Foreskin keratinocyte (primary cell): ENCODE measurements at places on chromosomes 6 and 20.

- no peak for DNase-seq
These were observed 7.6 kb downstream of the CEBPB start for GRCh38 chr20:50198180-50198666.

DNA sequence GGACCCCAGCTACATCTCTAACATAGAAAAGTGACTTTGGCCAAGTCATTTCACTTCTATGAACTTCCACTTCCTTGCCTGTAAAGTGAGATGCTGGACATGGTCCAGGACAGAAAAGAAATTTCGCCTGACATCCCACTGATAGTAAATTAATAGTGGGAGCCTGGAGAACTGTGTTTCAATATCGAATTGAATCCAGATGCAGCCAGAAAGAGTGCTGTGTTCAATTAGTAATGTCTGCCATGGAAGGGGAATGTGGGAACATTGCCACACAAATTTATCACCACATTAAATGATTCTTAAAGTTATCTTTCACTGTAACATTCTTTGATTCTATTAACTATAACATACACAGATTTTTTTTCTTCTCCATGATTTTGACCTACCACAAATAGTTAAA is 255.0 kb downstream of the HACE1 start:
- no peak for DNase-seq

GRCh38 chr20:47351643-47352331 is 4.7 kb downstream of the ZMYND8 start:
- DNase-seq: no peak

- DNase-seq: no peak
These were observed 43.3 kb downstream of the SULF2 start for GRCh38 chr20:47741669-47742608.

- DNase-seq: no peak
These were observed 69.9 kb downstream of the FYN start for GRCh38 chr6:111803371-111803770.

DNA sequence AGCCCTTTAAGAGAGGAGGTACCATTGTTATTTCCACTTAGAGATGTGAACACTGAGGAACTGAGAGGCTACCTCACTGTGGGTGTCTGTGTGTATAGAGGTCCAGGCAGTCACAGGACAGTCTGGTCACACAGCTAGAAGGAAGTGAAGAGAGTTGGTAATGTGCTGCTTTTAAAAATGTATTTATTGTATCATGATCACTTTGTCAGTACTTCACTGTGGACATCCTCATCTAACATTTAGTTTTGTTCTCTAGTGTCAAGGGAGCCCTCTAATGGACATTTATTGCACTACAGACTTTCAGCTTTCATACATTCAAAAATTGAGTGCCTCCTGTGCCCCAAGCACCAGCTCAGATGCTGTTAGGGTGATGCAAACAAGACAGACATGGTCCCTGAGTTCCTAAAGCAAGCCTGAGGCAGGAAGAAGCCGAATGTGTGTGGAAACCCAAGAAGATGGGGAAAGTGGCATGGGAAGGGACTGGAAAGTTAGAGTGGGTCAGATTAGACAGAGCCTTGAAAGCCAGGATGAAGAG is 123.0 kb downstream of the SLC16A10 start:
- peak; percentile 32 for DNase-seq

DNA sequence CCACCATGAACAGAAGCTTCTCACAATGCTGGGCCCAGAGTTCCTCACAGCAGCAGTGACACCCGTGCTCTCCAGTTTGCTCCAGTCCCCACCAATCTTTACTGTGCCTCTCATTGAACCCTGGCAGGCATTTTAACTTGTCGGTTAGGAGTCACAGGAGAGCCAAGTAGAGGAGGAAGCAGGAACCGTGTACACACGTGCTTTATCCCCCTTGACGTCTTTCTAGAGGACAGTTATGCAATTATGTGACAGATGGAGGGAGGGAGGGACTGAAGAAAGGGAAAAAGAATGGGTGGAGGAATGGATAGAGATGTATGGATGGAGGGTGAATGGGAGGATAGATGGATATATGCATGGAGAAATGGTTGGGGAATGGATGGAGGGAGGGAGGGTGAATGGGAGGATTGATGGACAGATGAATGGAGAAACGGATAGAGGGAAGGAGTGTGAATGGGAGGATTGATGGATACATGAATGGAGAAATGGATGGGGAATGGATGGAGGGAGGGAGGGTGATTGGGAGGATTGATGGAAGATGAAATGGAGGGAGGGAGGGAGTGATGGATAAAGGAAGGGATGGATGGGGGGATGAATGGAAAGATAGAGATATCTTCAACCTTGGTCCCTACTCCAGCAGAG is 26.0 kb downstream of the RBM38 start:
- no peak for DNase-seq

DNA sequence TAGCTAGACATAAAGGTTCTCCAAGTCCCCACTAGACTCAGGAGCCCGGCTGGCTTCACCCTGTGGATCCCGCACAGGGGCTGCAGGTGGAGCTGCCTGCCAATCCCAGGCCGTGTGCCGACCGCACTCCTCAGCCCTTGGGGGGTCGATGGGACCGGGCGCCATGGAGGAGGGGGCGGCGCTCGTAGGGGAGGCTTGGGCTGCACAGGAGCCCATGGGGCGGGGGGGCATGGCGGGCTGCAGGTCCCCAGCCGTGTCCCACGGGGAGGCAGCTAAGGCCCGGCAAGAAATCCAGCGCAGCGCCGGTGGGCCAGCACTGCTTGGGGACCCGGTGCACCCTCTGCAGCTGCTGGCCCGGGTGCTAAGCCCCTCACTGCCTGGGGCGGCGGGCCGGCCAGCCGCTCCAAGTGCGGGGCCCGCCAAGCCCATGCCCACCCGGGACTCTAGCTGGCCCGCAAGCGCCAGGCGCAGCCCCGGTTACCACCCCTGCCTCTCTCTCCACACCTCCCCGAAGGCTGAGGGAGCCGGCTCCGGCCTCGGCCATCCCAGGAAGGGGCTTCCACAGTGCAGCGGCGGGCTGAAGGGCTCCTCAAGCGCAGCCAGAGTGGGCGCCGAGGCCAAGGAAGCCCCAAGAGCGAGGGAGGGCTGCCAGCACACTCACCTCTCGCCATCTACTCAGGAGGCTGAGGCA is 26.5 kb upstream of the ID1 start:
- DNase-seq: no peak

GRCh38 chr6:116996842-116997241 is 119.8 kb downstream of the RFX6 start:
- no peak for DNase-seq

GRCh38 chr6:136956590-136957544 is 34.8 kb downstream of the SLC35D3 start:
- no peak for DNase-seq

- DNase-seq: no peak
These were observed 118.4 kb downstream of the JPH2 start for GRCh38 chr20:44068316-44069201.

DNA sequence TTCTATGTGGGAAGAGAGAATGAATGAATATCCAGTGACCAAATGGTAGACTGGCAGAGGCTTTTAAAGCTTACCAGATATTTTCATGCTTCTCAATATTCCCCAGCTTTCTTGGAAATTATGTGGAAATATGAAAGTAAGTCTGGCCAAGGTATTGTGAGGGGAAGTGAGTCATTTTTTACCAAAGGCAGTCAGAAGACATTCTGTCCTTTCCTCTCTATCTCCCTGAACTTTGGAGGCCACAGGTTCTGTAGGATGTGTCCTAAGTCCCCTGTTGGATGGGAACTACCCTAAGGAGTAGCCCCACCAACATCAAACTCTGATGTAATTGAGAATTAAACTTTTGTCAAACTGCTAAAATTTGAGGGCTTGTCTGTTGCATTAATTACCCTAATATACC is 593.8 kb upstream of the NRSN1 start:
- peak; percentile 59 for DNase-seq

DNA sequence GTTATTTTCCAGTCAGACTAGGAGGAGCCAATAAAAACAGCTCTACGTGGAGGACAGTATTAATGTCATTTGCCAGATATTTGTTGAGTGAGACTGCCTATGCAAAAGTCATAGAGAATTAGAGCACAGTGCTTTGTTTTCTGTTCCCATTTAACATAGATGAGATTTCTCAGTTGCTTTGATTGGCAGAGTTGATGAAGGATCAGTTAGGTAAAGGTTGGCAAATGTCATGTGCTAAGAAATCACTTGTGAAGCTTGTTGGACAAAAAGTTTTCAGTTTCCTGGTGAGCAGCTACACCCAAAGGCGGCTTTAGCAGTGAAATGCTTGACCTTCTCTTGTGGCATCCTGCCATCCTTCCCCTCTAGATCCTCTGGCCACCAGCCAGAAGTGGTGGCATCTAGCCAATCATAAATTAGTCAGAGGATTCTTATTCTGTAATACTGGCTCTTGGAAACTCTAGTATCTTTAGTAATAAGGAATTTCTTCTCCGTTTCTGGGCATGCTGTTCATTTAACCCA is 37.0 kb downstream of the BCKDHB start:
- DNase-seq: peak; percentile 69

GRCh38 chr6:131400054-131400778 is 172.8 kb upstream of the ARG1 start:
- DNase-seq: peak; percentile 41

- no peak for DNase-seq
These were observed 12.1 kb upstream of the RAMACL start for GRCh38 chr6:166598441-166599138.

DNA sequence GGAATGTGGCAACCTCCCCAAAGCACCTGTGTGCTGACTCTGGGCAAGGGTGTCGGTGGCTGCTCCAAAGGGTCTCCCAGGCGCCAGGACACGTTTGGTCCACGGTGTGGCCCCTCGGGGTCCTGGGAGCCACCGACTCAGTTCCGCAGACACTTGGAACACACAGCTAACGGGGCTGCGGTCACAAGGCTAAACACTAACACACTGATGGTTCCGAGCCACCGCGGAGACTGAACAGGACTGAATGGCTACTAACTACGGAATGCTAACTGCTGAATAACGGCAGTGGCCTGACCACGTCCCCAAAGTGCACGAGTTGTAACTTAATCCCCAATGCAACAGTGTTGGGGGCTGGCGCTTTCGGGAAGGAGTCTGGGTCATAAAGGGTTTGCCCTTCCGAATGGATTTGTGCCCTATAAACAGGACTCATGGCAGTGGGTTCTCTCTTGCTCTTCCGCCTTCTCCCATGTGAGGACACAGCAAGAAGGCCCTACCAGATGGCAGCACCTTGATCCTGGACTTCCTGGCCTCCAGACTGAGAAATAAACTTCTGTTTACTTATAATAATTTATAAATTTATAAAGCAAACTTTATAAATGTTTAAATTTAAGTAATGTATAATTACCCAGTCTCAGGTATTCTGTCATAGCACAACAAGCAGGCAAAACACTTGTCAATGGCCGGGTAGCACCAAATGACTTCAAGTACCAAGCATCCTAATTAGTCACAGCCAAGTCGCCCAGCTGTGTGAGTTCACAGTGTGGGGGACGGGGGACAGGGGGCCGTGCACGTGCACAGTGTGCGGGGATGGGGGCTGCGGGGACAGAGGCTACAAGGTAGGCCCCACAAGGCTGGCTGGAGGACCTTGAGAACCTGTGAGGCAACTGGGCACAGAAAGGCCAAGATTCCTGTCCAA is 2.3 kb upstream of the EEF1A2 start:
- no peak for DNase-seq

DNA sequence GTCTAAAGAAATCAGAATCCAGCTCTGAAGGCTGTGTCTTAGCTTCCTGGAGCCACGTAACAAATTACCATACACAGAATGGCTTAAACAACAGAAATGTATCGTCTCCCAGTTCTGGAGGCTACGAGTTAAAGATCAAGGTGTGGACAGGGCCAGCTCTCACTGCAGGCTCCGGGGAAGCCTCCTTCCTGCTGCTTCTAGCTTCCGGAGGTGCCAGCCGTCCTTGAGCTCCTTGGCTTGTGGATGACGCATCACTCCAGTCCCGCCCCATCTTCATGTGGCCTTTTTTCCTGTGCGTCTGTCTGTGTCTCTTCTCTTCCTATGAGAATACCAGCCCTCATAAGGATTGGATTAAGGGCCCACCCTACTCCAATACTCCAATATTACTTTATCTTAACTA is 319.1 kb upstream of the QKI start:
- DNase-seq: no peak

DNA sequence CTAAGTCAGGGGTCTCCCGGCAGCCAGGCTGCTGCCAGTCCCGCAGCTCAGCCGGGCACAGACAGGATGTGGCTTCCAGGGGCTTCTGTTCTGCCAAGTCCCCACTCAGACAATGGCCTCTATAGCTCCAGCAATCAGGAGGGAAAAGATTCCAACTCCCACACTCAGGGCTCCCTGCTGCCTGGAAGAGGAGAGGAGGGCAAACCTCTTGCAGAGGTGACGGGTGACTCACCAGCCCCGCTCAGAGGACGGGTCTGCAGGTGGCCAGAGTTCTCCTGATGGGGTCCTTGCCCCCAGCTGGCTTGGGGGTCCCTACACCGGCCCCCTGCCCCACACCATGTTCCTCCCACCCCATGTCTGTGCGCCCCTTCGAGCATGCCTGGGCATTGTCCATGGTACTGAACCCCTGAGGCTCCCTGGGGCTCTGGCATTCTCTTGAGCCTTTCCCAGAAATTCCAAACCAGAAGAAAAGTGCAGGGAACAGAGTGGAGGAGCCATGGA is 32.6 kb downstream of the NTSR1 start:
- peak; percentile 15 for DNase-seq

- no peak for DNase-seq
These were observed 151.2 kb upstream of the DST start for GRCh38 chr6:56793938-56794337.

- no peak for DNase-seq
These were observed 575.3 kb downstream of the RNF144B start for GRCh38 chr6:18962361-18962905.

GRCh38 chr6:158772172-158772571 is 47.0 kb downstream of the EZR start:
- no peak for DNase-seq

- no peak for DNase-seq
These were observed 75.0 kb downstream of the MBOAT1 start for GRCh38 chr6:20137240-20137639.

DNA sequence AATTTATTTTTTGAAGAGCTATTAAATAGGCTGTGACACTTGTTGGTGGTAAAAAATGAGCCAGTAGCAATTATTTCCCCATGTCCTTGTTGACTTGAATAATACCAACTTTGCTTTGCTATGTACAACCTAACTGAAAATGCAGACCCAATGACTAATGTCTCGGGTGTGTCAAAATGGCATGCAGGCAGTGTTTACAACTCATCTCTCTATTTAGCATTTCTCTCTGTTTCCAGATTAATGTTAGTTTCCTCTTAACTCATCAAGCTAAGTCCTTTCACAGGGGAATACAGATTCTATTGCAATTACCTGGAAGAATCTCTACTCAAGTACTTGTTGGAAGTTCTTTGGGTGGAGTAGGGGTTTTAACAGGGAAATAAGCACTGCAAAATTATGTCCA is 504.4 kb downstream of the BCKDHB start:
- peak; percentile 48 for DNase-seq

DNA sequence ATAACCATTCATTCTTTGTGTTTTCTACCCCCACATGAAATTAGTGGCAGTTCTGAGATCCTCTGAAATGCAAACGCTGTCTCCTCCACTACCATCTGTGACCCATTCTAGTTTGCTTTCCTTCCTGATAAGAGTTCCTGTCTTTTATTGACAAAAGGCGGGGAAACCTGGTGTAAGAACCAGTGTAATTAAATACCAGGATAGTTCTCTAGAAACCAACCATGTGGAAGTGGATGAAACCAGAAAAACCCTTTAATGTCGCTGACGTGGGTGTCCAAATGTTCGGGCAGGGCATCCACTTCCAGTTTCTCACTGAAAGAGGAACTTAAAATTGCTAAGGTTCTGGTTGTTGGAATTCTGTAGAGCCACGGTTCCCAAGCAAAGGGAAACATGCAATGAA is 79.1 kb downstream of the TNFRSF21 start:
- no peak for DNase-seq
